Spleen (tissue), 13 donors: ENCODE measurements at places on chromosomes 1 and 21. TPM values are rescaled to one million over a fixed set of nuclear protein-coding genes. Genes with fewer than 3 reads are reported as not detected.

GRCh38 chr1:22462928-22463327, 11.3 kb downstream of the ZBTB40 start:
- no peaks in the 10 kb centered on the region for H3K4me1 ChIP-seq
- H3K4me3 ChIP-seq = no peak overlapping the region
- DNase-seq = no peak

Gene SLC22A15
- total RNA-seq = 23.7 TPM

DNA sequence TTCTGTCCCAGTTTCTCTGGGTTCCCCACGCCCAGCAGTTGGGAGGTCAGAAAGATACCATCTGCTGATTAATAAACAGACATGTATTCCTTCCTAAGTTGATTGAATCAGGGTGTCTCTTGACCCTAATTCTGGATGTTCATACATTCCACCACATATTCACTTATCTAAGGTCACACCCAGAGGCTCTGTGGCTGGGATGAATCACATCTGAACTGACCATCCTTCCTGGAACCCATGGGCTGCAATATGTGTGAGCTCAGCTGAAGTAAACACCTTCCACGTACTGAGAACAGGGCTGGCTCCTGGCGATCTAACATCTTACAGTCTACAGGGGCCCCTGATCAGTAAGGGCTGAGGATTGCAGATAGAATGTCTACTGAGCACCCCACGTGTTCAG, 20.5 kb upstream of the TRABD2B start:
- H3K4me3 ChIP-seq = no peak overlapping the region
- no peaks in the 10 kb centered on the region for H3K36me3 ChIP-seq
- peak overlapping the region; percentile 63 for H3K27ac ChIP-seq
- H3K4me1 ChIP-seq = no peaks in the 10 kb centered on the region
- no peak for DNase-seq
- no peaks in the 10 kb centered on the region for H3K27me3 ChIP-seq

DNA sequence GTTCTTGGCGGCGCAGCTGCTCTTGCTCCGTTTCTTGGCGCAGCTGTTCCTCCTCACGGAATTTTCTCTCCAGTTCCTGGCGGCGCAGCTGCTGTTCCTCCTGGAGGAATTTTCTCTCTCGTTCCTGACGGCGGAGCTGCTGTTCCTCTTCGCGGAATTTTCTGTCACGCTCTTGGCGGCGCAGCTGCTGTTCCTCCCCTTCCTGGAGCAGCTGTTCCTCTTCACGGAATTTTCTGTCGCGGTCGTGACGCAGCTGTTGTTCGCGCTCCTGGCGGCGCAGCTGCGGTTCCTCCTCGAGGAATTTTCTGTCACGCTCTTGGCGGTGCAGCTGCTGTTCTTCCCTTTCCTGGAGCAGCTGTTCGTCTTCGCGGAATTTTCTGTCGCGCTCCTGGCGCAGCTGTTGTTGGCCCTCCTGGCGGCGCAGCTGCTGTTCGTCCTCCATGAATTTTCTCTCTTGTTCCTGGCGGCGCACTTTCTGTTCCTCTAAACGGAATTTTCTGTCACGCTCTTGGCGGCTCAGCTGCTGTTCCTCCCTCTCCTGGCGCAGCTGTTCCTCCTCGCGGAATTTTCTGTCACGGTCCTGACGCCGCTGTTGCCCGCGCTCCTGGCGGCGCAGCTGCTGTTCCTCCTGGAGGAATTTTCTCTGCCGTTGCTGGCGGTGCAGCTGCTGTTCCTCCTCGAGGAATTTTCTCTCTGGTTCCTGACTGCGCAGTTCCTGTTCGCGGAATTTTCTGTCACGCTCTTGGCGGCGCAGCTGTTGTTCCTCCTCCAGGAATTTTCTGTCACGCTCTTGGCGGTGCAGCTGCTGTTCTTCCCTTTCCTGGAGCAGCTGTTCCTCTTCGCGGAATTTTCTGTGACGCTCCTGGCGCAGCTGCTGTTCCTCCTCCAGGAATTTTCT, 7.0 kb downstream of the TCHH start:
- no peak overlapping the region for H3K27ac ChIP-seq
- peaks cover 60% of the 10 kb centered on the region for H3K4me1 ChIP-seq
- H3K4me3 ChIP-seq = peak overlapping the region; percentile 44
- DNase-seq = no peak

GRCh38 chr1:160307118-160307791, 22.3 kb upstream of the PEX19 start:
- H3K4me1 ChIP-seq = no peaks in the 10 kb centered on the region
- H3K27ac ChIP-seq = peak overlapping the region; percentile 18
- H3K27me3 ChIP-seq = no peaks in the 10 kb centered on the region
- H3K4me3 ChIP-seq = no peak overlapping the region
- peak; percentile 76 for DNase-seq
